Fibroblast of upper back skin (primary cell): ENCODE measurements at places on chromosomes 2 and 18.
A peak's percentile ranks its signal among the peaks of the same experiment; 100 is the strongest.

GRCh38 chr2:38159191-38159590, 83.2 kb upstream of the CYP1B1 start:
- no peak for DNase-seq

DNA sequence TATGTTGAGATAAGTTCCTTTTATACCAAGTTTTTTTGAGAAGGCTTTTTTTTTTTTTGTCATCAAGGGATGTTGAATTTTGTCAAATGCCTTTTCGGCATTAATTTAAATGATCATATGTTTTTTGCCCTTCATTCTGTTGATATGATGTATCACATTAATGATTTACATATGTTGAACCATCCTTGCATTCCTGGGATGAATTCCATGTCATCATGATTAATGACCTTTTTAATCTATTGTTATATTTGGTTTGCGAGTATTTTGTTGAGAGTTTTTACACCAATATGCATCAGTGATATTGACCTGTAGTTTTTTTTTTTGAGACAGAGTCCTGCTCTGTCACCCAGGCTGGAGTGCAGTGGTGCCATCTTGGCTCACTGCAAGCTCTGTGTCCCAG, 585.7 kb upstream of the FANCL start:
- no peak for DNase-seq

DNA sequence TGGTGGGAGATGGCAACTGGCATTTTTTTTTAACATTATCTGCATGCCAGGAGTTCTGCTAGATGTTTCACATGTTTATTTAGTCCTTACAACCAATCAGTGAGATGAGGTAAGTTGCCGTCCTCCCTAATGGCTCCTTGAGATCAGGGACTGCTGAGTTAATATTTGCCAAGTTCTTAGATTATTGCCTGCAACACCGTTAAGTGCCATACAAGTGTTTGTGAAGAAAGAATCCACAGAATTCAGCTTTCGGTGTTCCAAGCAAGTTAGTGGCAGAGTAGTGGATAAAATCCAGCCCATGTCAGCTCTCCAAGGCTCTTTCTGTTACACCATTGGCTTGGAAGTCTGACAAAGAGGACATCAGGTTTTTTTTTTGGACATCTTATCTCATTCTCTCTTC, 95.9 kb downstream of the C1QL2 start:
- DNase-seq = no peak

DNA sequence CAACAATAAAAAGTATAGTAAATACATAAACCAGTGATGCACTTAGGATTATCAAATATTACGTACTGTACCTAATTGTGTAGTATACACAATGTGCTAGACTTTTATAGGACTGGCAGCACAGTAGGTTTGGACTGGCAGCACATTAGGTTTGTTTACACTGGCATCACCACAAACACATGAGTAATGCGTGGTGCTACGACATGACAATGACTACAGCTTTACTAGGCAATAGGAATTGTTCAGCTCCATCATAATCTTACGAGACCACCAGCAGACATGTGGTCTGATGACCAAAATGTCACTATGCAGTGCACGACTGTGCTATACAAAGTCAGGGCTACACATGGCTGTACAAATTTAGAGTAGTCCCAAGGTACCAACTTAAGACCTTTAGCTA, 2.3 kb downstream of the MBOAT2 start:
- DNase-seq = no peak

DNA sequence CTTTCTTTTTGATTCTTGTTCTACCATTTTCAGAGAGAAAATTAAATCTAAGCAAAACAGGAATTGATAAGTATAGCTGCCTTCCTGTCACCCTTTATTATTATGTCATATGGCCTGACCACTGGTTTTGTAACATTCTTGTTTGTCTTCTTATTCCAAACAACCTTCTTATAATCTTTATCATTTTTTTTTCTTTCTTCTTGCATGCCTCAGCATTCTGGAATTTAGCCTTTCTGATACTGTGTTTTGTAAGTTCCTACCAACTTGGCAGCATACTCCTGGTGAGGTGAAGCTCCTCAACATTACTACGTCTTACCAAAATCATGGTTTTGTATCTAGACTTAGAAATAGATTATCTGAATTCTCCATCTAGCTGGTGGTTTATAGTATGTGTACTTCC, 199.2 kb downstream of the CAMKMT start:
- no peak for DNase-seq

DNA sequence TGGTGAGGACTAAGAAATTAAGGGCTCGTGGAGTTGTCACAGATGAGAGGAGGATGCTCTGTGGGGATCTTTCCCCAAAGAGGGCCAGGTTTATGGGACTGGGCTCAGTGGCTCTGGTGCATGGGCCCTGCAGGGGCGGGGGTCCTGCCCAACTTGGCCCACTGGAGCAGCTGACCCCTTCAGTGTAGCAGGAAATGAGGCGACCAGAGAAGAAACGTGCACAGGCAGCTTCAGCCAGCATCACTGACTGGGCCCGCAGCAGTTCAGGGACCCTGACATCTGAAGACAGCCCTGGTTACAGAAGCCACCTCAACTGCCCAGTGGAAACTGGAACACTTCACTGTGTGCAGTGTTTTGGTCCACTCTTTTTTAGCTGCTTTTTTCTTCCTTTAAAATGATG, 72.8 kb downstream of the EMILIN2 start:
- no peak for DNase-seq

DNA sequence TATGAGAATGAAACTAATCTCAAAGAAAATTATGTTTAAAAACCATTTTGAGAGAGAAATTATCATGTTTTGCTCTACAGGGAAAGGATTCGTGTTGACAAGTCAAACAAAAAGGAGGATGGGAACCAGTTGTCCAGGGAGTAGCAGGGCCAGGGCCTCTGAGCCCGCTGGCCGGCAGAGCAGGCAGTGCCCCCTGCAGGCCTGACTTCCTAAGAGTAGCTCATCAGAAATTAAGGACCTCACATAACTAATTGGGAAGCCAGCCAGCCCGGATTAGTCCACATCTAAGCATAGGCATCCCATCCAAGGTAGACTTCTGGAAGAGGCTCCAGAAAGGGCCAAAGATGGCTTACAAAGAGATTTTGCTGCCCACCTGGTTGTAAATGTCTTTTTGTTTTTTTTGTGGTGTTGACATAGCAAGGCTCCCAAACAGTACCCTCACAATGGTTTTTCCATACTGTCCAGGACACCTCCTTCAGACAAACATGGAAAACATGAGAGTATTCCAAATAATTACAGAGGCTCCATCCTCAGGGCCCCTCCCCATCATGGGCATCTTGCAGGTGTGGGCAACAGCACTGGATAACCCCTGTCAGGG, 241.2 kb upstream of the TANK start:
- DNase-seq = peak; percentile 42

DNA sequence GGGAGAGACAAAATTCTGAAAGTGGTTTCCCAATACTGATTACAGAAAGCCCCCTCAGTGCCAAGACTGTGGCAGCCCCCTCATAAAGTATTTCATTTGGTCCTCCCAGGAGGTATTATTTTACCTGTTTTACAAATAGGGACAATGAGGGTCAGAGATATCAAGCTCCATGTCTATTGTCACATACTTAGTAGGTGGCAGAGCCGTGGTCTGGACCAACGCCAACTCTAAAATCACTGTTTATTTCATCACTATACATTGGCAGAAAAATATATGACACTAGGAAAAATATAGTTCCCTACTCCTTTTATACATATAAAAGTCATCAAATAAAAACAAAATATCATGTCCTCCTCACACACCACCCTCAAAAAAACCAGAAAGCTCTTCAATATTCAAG, 68.6 kb downstream of the DHRS9 start:
- no peak for DNase-seq

GRCh38 chr2:161586517-161587167, 37.6 kb upstream of the SLC4A10 start:
- peak; percentile 19 for DNase-seq

DNA sequence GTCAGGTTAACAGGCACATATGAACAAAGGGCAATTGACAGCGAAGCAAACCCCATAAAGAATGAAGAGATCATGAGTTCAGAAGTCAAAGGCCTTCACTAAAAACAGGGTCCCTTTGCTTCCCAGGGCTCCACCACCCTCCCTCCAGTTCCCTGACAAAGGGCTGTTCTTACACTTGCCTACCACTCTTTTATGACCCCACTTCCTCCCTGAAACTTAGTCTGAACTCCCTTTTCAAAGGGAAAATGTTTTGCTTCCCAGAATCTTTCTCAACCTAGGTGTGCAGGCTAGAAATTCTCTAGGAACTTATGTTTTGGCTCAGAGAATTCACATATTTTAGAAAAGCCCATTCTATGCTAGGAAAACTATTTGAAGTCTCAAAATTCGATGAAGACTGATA, 86.0 kb upstream of the ITGA4 start:
- no peak for DNase-seq

- DNase-seq = no peak
Measured at GRCh38 chr18:63157293-63158011, 162.1 kb downstream of the BCL2 start.

- DNase-seq = no peak
Measured at GRCh38 chr2:36446294-36446693, 90.7 kb downstream of the CRIM1 start.

- no peak for DNase-seq
Measured at GRCh38 chr2:205613970-205614559, 68.2 kb upstream of the NRP2 start.

GRCh38 chr2:230552181-230552580, 136.2 kb downstream of the SP100 start:
- DNase-seq = no peak

DNA sequence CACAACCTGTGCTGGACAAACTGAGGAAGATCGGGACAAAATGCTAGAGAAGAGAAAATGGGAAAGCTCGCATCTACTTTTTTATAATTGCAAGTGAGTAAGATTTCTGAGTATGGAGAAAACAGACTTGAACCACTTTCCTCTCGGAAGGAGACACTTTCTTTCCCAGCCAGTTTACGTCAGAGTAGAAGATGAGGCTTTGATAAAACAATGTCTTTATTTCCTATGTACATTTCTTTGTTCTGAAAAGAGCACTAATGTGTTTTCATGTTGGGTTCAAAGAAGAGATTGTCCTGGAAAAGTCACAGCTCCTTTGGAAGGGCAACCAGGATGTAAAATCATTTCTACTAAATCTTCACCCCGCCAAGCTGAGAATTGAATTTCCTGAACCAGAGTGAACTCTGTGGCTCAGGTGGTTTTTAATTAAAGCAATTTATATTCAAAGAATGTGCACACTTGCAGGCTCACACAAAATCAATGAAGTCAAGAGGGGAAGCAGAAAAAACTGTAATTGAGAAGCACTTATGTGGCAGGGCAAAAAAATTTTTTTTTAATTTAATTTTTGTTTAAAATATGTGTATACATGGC, 23.4 kb upstream of the ITGA6 start:
- no peak for DNase-seq

GRCh38 chr2:96554293-96555145, 18.0 kb downstream of the ARID5A start:
- peak; percentile 43 for DNase-seq

- no peak for DNase-seq
Measured at GRCh38 chr2:18238209-18238608, 322.2 kb downstream of the RDH14 start.

DNA sequence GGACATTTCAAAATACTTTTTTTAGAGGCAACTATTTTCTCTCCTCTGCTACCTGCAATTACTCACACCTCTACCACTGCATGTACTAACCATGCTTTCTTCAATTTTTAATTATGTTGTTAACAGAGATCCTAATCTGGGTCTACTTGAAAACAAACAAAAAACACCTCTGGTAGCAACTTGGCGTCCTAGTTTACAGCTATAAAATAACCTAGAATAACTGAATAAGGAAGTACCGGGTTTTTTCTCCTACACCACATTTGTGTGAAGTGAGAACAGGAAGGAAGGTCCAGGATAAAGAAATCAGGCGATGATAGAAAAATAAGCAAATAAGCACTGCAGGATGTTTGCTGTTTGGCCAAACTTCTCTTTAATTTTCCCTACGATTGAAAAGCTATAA, 633.5 kb downstream of the LRP1B start:
- DNase-seq = no peak

DNA sequence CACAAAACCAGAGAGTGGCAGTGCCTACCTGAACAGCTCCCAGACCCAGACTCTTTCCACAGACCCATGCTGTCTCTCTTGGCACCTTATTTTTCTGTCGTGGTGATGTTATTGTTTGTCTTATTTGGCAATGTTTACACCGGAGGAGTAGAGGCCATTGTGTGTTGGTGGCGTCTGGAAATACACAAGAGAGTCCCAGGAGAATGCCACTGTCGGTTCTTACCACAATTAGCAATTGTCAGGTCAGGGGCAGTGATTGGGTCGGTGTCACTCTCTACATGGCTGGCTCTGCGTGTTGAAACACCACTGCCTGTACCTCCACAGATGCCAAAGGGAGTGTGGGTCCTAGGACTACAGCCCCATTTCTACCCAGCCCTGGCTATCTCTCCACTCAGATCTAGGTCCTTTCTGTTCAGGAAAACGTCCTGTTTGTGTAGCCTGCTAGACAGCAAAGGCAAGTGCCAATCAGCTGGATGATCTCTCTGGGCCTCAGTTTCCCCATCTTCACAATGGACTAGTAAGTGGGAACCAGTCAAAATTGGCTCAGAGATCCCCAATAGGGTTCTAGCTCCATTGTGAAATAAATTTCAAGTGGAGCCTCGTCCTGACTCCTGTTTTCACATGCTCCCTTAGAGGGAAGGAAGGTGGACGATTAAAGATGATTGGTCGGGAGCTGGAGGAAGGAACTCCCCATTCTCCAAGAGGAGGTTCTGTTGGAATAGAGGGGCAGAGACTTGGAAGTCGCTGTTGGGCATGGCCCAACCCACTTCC, 17.0 kb downstream of the EPAS1 start:
- no peak for DNase-seq

DNA sequence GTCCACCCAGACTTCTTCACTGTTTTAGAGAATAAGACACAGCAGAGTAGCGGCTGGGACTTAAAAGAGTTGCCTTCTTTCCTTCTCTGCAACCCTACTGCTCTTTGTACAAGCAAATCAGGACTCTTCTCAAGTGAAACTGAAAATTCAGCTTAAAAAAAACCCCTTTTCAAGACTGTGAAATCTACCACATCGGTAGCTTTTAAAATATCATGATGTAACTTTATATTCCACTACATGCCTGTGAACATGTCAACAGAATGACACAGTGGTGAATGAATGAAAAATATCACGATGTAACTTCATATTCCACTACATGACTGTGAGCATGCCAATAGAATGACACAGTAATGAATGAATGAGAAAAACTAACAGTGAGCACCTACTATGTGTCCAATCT, 53.4 kb downstream of the TCF4 start:
- DNase-seq = peak; percentile 46

DNA sequence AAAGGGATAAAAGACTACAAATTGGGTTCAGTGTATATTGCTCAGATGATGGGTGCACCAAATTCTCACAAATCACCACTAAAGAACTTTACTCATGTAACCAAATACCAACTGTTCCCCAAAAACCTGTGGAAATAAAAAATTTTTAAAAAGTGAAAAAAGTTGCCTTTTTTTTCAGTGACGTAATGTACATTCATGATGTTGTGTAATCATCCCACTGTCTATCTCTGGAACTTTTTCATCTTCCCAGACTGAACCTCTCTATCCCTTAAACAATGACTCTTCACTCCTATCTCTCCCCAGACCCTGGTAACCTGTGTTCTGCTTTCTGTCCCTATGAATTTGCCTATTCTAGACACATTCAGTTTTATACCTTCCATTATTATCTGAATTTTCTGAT, 19.0 kb upstream of the GALR1 start:
- no peak for DNase-seq
